Lower lobe of right lung (tissue), 2 donors: ENCODE measurements at places on chromosomes 13 and 19.
A peak's percentile ranks its signal among the peaks of the same experiment; 100 is the strongest.

- no peak for DNase-seq
Observed at GRCh38 chr13:32309312-32310133, 5.6 kb downstream of the ZAR1L start.

DNA sequence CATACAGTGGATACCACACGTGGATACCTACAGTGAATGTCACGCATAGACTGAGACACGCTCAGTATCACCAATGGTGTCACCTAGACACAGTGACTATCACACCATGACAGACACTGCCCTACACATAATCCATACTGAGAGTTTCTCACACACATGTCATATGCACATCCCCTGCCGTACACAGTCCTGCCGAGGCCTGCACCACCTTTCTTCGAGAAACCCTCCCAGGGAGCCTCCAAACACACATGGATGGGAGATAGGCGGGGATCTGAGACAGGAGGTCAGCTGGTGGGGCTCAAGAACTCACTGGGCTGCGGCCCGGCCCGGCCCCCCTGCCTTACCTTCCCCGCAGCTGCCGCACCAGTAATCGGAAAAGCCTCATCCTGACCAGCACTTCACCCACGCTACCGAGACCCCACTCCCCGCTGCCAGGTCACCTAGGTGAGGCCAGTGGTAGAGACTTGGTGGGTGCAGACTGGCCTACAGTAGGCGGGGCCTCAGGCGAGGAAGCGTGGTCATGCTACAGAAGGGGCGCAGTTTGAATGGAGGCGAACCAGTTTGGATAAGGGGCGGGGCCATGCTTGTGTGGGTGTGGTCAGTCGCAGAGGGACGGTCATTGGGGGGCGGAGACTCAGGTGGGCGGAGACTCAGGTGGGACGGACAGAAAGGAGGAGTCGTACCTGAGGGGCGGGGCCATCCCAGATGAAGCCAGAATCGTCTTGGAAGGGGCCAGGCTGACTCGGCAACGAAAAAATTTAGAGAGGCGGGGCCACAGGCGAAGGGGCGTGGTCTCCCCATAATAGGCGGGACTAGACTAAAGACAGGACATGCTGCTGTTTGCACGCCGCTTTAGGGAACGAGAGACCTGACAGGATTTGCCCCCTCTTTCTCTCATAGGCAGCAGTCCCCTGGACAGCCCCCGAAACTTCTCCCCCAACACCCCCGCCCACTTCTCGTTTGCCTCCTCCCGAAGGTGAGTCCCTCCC, 2.1 kb downstream of the MAST1 start:
- DNase-seq: peak; percentile 77

DNA sequence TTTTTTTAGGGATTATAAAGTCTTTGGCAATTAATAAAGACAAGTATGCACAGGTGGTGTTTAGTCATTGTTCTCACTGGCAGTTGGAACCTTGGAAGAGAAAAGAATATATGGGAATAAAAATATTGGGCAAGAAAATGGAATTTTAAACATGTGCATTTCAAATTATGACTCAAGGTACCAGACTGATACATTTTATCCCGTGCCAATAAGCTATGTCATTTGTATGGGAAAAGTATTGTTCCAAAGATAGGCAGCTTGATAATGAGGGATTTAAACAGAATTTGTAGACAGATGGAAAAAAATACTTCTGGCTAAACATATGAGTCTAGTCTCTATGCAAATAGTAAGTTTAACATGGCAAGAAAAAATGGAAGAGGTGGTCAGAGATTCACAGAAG, 169.5 kb upstream of the UFM1 start:
- no peak for DNase-seq

- no peak for DNase-seq
Observed at GRCh38 chr19:6073858-6074708, 36.2 kb downstream of the RFX2 start.

- no peak for DNase-seq
Observed at GRCh38 chr13:113917594-113918371, 53.9 kb upstream of the GAS6 start.

- DNase-seq: no peak
Observed at GRCh38 chr13:90889906-90890834, 457.3 kb upstream of the MIR17HG start.

- DNase-seq: no peak
Observed at GRCh38 chr13:29594303-29594709, 1.2 kb downstream of the SLC7A1 start.

DNA sequence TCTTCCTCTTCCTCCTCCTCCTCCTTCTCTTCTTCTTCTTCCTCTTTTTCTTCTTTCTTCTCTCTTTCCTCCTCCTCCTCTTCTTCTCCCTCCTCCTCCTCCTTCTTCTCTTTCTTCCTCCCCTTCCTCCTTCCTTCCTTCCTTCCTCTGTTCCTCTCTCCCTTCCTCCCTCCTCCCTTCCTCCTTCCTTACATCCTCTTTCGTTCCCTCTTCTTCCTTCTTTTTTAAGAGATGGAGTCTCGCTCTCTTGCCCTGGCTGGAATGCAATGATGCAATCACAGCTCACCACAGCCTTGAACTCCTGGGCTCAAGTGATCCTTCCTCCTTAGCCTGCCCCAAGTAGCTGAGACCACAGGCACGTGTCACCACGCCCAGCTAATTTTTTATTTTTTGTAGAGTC, 13.2 kb downstream of the EHD2 start:
- no peak for DNase-seq

DNA sequence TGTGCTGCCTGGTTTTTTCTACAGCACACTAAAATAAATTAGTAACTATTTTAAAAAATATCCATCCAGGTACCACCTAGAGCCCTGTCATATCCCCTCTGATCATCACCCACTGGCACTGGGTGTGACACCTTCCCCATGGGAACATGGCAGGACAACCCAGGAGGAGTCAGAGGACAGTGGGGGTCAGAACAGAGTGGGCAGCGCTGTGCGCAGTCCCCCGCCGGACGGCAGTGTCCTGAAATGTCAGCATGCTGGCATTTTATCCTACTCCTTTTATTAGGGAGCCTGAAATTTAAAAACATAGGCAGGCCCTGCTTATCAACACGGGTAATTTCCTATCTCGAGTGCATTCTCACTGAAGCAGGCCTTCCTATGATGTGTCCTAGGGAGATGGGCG, 42.1 kb upstream of the GAS6 start:
- no peak for DNase-seq
